Fibroblast of skin of right quadriceps (primary cell): ENCODE measurements at places on chromosomes 16 and 17.

- no peak for DNase-seq
Observed at GRCh38 chr16:30367349-30368009, 2.8 kb downstream of the TBC1D10B start.

DNA sequence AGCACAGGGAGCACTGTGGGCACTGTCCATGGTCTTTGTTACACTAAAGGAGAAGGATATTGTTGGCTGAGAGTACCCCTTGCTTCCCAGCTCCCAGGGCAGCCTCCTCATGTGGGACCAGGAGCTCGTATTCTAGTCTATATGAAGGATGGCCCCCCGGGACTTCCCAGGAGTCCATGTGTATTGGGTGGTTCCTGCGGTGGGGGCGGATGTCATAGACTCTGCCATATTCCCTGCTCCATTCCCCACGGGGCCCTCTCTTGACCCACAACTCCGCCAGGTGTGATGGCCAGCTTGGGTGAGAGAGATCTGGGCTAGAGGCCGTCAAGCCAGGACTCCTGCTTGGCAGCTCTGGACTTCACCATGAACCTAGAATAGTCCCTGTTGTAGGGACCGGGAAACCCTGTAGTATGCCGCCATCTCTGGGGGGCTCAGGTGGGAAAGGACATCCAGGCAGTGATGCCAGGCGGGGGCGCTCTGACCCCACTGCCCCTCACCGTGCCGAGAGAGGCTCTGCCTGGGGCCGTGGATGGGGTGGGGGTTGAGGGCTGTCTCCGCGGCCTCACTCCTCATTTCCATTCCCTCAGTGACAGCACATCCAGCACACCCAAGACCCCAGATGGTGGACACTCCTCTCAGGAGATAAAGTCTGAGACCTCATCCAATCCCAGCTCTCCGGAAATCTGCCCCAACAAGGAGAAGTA lies 37.8 kb downstream of the OR1D5 start:
- DNase-seq: no peak

DNA sequence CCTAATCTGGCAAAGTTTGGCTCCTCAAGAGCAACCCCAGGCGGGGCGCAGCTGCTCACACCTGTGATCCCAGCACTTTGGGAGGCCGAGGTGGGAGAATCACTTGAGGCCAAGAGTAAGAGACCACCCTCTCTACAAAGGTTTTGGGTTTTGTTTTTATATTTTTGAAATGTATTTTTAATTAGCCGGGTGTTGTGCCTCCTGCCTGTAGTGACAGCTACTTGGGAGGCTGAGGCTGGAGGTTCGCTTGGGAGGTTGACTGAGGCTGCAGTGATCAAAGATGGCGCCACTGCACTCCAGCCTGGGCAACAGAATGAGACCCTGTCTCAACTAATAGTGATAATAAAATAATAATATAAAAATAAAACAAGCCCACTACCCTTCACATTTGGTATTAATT lies 756 bp upstream of the USP7 start:
- no peak for DNase-seq

DNA sequence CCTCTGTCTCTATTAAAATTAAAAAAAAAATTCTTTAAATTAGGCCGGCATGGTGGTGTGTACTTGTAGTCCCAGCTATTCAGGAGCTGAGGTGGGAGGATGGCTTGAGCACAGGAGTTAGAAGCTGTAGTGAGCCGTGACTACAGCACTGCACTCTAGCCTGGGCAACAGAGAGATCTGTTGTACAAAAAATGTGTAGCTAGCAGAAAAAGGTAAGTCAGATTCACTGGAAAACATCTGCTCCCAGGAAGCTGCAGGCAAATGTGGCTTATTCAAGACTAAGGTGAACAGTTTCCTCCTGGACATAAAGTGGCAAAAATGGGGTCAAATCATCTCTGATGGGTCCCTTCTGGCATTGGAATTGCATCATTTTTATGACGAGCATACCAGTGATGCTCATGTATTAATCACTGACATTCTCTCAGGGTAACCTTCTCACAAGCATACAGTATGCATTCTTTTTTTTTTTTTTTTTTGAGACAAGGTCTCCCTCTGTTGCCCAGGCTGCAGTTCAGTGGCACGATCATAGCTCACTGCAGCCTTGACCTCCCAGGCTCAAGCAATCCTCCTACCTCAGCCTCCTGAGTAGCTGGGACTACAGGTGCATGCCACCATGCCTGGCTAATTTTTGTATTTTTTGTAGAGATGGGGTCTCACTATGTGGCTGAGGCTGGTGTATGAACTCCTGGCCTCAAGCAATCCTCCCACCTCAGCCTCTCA lies 48.7 kb downstream of the CPPED1 start:
- DNase-seq: peak; percentile 13

GRCh38 chr16:88999457-89000206 lies 22.6 kb upstream of the CBFA2T3 start:
- DNase-seq: no peak

GRCh38 chr17:16880121-16880842 lies 91.6 kb downstream of the TNFRSF13B start:
- DNase-seq: no peak

DNA sequence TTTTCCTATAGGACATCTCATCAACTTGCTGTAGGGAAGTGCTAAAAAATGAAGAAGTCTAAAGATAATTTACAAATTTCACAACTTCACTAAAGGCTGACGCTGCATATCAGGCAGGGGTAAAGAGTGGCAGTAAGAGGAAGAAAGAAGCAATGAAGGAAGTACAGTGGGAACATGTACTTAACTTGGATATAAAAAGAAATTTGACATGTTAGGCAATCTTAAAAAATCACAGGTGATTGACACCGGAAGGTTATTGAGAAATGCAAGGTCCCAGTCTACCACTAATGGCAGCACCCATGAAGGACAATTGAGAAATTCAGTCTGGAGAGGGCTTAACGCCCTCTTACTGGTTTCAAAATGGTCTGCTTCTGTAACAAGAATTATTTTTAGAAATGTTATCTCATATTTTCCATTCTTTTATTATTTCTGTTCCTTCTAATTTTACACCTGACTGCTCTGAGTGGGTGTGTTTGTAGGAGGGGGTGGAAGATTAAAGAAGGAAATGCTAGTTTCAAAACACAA lies 358.1 kb downstream of the KCNJ2 start:
- no peak for DNase-seq

- DNase-seq: peak; percentile 12
Observed at GRCh38 chr16:83473926-83474650, 333.7 kb upstream of the HSBP1 start.

DNA sequence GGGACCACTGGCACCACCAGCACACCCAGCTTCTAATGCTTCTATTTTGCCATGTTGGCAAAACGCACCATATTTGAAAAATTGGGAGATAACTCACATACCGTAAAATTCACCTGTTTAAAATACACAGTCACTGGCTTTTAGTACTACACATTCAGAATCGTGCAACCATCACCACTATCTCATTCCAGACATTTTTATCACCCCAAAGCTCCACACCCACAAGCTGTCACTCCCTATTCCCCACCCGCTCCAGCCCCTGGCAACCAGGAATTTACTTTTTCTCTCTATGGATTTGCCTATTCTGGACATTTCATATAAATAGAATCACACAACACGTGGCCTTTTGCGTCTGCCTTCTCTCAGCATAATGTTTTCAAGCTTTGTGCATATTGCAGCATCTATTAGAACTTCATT lies 25.0 kb downstream of the PPL start:
- peak; percentile 25 for DNase-seq

- DNase-seq: peak; percentile 47
Observed at GRCh38 chr16:66408163-66409048, 18.7 kb upstream of the BEAN1 start.

DNA sequence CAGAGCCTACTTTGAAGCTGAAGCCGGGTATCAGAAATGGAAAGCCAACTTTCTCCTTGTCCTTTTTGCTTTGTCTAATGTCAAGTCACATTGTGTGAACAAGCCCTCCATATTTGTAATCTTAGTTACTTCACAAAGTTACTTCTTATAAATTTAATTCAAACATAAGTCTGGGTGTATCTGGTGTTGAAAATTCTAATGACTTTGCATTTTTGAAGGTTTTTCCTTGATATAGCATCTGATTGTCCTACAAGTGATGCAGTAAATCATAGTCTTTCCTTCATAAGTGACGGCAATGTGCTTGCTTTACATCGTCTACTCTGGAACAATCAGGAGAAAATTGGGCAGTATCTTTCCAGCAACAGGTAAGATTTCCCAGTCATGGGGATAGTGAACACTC lies 36.9 kb downstream of the OMG start:
- no peak for DNase-seq

DNA sequence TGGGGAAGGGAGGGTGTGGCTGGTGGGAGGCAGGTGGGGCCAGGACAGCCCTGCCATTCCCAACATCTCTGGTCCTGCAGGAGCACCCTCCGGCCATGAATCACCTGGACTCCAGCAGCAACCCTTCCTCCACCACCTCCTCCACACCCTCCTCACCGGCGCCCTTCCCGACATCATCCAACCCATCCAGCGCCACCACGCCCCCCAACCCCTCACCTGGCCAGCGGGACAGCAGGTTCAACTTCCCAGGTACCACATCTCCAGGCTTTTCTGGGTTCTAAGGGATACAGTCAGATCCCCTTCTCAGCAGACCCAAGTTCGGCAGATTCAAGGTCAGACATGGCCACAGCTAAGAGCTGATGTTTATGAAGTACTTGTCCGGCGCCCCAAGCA lies 33.8 kb upstream of the LGALS9 start:
- no peak for DNase-seq

- peak; percentile 14 for DNase-seq
Observed at GRCh38 chr17:60391471-60392041, 377 bp downstream of the USP32 start.

DNA sequence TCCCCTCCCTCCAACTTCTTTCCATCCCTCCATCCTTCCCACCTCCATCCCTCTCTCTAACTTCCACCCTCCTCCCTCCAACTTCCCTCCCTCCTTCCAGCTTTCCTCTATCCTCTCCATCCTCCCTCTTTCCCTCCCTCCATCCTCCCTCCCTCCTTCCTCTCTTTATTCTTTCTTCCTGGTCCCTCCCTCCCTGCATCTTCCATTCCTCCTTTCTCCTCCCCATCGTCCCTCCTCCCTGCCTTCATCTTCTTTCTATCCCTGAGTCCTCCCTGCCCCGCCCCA lies 11.8 kb downstream of the CACNG4 start:
- DNase-seq: no peak

DNA sequence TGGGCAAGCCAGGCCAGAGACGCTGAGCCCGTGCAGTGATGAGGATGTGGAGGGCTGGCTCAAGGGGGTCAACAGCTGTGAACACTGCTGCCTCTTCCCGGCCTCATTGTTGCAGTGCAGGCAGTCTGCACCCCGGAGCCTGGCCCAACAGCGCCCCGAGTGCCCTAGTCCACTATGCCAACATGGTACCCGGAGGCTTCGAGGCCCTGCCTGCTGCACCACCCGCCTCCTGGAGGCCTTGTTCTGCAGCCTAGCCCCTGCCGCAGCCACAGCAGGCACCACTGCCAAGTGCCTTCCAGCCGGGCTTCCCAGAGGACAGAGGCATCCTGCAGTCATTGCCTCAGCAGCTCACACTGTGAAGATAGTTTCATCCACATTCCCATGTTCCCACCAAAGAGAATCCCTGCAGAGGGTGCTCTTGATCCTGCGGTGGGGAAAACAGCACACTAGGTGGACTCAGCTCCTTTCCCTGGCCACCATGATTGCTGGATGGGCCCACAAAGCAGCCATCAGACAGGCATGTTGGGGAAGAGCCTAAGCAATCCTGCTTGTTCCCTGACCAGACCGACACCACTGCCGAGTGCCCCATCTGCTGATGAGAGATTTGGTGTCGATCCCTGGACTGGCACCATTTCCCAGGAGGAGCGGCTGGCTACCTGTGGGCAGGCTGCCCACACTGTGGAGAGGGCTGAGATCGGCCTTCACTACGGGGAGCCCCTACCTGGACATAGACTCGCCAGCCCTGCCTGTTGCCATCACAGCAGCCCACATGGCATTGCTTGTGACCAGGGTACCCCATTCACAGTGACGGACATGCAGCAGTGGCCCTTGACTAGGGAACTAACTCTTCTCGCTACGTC lies 44.9 kb downstream of the USP22 start:
- no peak for DNase-seq

GRCh38 chr17:732067-732901 lies at the start of gene TLCD3A:
Gene TLCD3A, plus strand, starts transcription at chr17:732596. Its CDS starts 52 bp downstream, at chr17:732648.
- DNase-seq: peak; percentile 69
